ENCODE measurements at places on chromosomes 2 and 18.
A peak's percentile ranks its signal among the peaks of the same experiment; 100 is the strongest.

DNA sequence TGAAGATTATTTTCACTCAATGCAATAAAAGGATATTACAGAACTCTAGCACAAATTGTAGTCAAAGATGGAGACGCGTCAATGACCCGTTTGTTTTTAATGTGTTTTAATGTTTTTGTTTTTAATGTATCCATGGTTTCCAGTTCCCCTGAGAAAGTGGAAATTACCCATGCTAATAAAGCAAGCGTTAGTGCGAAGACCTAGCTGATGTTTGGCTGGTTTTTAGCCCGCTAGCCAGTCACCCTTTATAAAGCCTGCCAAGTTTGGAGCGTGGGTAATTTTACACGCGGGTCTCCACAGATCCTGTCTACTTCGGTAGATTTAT lies 430 bp upstream of the CHMP1B start:
- no peak for DNase-seq

DNA sequence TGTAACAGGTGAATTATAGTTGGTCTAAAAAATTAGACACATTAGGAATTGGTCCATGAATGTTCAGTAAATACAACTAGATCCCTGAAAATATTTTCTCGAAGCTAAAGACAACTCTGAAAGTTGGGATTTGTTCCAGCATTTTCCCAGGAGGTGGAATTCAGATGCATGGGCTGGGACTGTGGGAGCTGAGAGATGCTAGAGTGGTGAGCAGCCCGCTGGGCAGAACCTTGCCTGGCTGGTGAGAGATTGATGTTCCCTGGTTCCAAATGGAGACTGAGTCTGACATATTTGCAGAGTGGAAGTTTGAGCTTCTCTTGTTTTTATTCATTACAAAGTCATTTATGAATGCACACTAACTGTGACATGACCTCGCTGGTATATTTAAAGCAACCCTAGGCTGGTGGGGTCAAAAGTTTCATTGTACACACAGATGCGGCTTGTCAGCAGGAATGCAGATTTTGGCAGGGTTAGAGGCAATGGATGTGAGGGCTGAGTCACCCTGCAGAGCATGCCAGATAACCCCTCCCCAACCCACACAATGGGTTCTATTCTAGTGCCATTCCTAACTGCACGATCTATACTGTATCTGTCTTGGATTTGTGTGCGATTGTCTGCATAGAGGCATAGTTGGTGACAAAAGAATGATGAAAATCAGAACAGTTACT lies 23.5 kb upstream of the TMEM178A start:
- DNase-seq, result peak; percentile 84

GRCh38 chr18:5851998-5852397 lies 43.3 kb downstream of the TMEM200C start:
- DNase-seq, result no peak

GRCh38 chr2:25337276-25337675 lies 4.4 kb downstream of the DNMT3A start:
- no peak for DNase-seq

- DNase-seq, result peak; percentile 91
Measured at GRCh38 chr18:77059294-77059916, 73.2 kb downstream of the MBP start.

DNA sequence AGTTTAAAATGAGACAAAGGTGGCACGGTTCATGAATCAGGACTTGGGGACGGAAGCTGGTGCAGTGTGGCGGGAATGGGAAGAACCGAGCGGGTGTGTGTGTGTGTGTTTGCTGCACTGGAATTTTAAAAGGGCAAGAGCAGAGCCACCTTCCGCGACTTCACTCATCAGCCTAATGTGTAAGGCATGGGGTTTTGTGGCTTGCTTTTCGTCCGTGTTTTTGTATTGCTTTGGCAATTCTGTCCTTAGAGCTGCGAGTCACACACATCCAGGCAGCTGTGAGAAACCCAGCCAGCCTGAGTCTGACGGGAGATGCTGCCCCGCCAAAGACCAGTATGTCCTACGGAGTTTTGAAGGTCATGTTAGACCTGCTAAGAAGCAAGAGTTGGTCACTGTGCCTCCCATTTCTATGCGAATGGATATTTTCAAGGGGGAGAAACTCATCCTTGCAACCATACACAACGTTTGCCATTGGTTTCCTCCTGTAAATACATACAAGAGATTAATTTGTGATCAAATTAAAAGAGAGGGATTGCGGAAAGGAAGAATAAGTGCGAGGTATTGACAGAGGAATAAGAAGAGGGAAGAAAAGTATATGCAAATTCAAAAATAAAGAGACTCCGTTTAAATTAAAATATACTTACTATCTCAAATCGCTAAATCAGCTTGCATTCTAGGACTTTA lies 665 bp upstream of the CACNB4 start:
- DNase-seq, result peak; percentile 1

GRCh38 chr2:119723186-119723585 lies 36.5 kb upstream of the PTPN4 start:
- DNase-seq, result no peak

GRCh38 chr18:55706898-55707297 lies 118.9 kb upstream of the TCF4 start:
- DNase-seq, result peak; percentile 83

GRCh38 chr18:48325115-48325665 lies 84.0 kb downstream of the ZBTB7C start:
- no peak for DNase-seq

DNA sequence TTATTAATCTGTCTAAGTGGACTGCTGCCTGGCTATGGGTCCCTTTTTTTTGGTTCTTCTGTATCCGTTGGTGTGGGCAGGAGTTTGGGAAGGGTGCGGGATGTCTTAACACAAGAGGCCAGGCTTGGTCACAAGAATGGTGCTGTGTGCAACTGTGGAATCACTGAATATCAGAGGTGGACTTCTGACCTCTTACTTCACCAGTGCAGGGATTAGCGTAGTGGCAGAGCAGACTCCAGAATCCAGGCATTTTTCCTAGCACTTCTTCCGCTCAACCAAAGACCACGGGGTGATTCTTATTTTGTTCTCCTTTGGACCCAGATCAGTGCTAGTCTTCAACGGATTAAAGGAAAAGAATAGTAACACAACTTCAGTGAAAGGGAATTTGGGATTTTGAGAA lies 254.3 kb upstream of the TNP1 start:
- no peak for DNase-seq

DNA sequence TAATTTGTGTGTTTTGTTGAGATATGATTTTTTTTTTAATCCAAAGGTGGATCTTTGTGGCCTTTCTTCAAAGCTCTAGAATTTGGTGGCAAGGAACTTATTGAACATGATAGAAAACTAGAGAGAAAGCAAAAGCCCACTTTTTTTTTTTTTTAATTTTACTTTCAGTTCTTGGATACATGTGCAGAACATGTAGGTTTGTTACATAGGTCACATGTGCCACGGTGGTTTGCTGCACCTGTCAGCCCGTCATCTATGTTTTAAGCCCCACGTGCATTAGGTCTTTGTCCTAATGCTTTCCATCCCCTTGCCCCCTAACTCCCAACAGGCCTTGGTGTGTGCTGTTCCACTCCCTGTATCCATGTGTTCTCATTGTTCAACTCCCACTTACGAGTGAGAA lies 135.9 kb downstream of the RHBDD1 start:
- DNase-seq, result no peak

- no peak for DNase-seq
Measured at GRCh38 chr18:73118121-73118816, 250.5 kb upstream of the NETO1 start.

DNA sequence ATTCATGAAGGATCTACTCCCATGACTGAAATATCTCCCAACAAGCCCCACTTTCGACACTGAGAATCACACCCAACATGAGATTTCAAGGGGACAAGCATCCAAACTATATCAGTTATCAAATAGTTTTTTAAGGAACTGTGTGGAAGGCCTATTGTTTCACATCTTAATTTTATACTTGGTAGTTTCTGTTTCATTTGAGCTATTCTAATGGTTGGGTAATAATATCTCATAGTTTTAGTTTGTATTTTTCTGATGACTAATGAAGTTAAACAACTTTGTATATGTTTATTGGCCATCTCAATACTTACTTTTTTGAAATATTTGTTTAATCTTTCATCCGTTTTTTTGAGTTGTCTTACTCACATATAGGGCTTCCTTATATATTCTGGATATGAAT lies 135.0 kb downstream of the SCG2 start:
- DNase-seq, result no peak

GRCh38 chr2:46311651-46312223 lies 14.5 kb downstream of the EPAS1 start:
- no peak for DNase-seq

GRCh38 chr18:34590503-34590902 lies 119.6 kb upstream of the DTNA start:
- DNase-seq, result no peak

DNA sequence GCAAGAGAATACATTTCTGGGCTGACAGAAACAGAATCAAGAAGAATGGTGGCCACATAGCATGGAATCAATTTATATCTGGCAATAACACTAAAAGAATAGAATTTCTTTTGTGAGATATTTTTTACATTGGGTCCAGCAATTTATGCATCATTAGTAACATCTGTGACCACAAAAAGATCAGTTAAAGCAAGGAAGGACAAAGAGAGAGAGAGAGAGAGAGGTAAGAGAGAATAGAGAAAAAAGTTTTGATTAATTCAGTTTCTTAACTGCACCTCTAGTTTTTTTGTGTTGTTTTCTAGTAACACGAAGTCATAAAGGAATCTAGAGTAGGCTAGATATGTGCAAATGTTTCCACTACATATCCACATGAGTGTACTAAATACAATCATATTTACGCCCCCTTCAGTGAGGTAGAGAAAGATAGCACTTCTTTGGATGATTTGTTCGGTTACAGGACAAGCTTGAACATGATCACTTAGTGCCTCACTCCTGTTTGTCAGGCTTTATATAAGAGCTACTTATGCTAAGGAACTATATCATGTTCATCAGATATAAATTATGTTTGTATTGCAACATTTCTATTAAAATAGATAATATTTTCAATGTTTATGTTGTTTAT lies 247.4 kb upstream of the COL3A1 start:
- no peak for DNase-seq

- DNase-seq, result peak; percentile 75
Measured at GRCh38 chr2:44572196-44572900, 210.6 kb downstream of the CAMKMT start.

DNA sequence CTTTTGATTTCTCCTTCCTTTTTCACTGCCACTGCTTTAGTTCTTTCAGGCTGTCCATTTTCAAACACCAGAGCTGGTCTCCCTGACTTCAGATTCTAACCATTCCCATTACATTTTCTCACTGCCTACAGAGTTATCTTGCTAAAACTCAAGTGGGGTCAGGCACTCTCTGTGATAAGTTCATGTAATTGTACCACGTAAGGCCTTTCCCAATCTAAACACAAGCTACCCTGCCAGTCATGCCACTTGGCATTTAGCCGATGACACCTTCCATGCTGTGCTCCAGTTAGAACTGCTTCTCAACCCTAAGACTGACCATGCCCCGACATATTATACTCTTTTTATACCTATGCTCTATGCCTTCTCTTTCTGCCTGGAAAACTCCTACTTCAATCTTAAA lies 592.4 kb downstream of the DPP10 start:
- no peak for DNase-seq

GRCh38 chr2:200575957-200576356 lies 9.9 kb upstream of the AOX1 start:
- DNase-seq, result no peak

DNA sequence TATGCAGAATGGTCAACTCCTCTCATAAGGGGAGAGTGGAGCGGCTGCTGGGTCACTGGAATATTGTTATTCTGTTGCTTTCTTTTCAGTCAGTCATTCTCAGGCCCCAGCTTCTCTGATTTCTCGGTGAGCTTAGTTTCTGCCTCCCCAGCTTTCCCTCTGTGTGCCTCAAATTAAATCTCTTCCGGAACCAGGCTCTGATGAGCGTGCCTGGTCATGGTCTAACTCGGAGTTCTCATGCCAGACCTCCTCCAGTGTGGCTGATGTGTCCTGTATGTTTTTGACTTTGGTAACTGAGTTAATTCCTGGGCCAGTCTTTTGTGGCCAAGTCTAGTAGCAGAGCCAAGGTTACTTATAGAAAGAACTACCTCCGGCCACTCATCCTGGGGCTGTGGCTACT lies 4.9 kb upstream of the STK11IP start:
- DNase-seq, result no peak

DNA sequence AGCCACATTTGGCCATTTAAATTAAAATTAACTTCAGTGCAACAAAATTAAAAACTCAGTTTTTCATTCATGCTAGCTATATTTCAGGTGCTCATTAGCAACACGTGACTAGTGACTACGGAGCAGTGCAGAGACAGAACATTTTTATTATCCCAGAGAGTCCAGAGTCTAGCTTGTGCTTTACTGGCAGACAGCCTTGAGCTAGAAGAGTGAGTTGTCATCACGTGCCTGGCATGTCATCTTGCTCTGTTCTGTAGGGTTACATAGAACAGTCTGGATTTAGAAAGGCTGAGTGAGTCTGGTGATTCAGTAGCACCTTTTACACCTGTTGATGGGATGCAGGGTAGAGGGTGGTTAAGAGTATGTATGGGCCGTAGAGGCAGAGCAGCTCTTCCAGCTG lies 136.9 kb upstream of the IL1R2 start:
- DNase-seq, result no peak

GRCh38 chr2:47128705-47129104 lies 26.4 kb downstream of the STPG4 start:
- DNase-seq, result no peak

GRCh38 chr2:215881582-215881981 lies 131.8 kb downstream of the MREG start:
- DNase-seq, result no peak

- no peak for DNase-seq
Measured at GRCh38 chr18:67695684-67696083, 179.2 kb upstream of the DSEL start.

DNA sequence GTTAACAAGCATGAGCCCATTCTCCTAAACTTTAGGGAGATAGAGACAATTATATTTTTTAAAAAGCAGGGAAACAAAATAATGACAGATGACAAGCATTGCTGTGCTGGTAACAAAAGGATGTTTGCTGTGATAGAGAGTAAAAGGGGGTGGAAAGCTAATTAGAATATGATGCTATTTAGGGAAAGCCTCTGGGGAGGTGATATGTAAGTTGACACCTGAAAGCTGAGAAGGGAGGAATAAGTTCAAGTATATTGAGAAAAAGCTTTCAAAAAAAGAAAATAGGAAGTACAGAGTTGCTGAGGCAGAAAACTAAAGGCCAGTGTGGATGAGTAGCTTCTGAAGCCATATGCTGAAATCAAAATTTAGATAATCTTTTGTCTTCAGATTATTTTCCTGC lies 565.2 kb upstream of the NRXN1 start:
- no peak for DNase-seq

DNA sequence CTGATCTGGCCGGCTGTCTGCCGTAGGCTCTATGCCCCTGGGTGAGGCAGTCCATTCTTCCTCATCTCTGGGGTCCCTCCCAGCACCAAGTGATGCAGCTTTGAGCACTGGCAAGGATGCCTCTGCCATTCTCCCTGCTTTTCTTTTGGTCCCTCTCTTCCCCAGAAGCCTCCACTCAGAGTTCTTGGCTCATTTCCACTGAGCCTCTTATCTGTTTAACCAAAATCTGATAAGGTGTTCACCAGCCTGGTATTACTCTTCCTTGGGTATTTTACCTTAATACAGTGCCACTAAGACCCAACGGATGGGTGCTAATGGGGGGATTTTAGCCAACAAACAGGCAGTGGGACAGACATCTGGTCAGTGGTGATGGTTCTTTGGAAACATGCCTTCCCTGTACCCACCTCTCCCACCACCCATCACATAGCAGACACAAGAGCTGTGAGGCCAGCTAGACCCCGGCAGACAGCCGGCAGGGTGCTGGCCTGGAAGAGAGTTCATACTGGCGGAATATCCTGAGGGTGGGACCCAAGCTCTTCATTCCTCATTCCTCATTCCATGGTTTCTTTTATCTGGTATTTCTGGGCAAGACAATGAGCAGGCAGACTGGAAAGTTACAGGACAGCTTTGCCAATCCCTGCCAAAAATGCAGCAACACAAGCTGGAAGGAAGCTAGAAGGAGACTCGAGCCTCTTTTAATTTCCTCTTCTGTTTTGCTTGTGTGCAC lies 34.6 kb downstream of the ZBTB7C start:
- DNase-seq, result no peak

Data from brain microvascular endothelial cell (primary cell).